Stimulated activated CD4-positive, alpha-beta T cell treated with anti-CD3 and anti-CD28 coated beads, Interleukin-12 subunit alpha, Interleukin-12 subunit beta, amount 100 ng/mL, for 4 hours (primary cell): ENCODE measurements at places on chromosomes 4 and X.

GRCh38 chr4:148814030-148814429, 371.8 kb upstream of the NR3C2 start:
- DNase-seq = no peak

- DNase-seq = no peak
These were observed 497.5 kb upstream of the IGFBP7 start for GRCh38 chr4:57607566-57608180.

DNA sequence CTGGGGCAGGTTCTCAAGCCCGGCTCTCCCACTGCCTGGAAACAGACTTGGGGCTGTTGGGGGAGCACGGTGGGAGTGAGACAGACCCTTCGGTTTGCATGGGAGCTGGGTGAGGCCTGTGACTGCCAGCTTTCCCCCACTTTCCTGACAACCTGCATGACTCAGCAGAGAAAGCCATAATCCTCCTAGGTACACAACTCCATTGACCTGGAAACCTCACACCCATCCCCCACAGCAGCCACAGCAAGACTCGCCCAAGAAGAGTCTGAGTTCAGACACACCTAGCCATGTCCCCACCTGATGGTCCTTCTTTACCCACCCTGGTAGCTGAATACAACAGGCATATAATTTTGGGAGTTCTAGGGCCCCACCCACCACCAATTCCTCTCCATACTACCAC, 57.6 kb upstream of the UBQLN2 start:
- DNase-seq = no peak

GRCh38 chrX:16606142-16606720, 43.7 kb upstream of the S100G start:
- DNase-seq = no peak

DNA sequence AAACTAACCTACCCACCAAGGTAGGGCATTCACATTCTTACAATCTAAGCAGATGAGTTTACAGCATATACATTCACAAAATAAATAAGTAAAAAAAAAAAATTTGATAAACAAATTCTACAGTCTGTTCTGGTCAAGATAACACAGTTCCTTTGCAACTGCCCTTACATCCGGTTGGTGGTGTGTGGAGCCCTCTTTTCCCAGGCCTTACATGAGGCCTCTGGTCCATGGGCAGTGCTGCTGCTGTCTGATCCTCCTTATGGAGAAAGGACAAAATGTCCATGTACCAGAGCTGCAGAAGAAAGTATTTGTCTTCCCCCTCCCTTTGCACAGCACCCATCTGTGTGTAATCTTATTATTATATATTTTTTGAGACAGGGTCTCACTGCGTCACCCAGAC, 2.2 kb upstream of the SEPTIN11 start:
- no peak for DNase-seq

GRCh38 chr4:139509727-139510410, 46.1 kb downstream of the SETD7 start:
- DNase-seq = no peak

DNA sequence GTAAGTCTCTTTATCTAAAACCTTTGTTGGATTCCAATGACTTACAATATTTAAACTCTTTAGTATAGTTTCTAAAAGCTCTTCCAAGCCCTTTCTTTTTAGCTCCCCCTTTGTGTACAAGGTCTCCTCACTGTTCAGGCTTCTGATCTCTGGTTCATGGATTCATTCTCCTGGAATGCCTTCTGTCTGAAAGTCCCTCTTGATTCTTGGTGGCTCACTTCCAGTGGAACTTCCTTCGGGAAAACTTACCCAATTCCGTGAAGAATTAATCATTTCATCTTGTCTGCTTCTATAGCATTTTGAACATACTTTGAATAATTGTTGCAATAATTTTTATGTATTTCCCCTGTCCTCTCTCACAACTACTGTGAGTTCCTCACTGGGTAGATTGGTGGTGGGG, 3.6 kb downstream of the ARHGAP24 start:
- DNase-seq = no peak

DNA sequence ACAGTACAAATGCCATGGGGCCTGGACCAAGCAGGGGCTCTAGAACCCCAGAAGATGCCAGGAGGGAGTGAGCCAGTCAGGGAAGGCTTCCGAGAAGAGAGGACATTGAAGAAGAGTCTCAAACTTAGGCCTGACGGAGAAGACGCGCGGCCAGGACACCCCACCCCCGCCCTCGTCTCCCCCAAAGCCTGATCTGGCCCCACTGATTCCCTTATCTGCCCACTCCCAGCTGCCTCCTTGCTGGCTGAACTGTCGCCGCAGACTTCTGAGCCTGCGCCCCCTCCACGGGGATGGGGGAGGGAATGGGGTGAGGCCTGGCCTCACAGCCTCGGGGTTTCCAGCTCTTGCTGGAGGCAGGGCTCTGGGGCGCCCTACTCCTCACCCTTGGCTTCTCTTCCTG, 3.6 kb upstream of the GATA1 start:
- DNase-seq = no peak

DNA sequence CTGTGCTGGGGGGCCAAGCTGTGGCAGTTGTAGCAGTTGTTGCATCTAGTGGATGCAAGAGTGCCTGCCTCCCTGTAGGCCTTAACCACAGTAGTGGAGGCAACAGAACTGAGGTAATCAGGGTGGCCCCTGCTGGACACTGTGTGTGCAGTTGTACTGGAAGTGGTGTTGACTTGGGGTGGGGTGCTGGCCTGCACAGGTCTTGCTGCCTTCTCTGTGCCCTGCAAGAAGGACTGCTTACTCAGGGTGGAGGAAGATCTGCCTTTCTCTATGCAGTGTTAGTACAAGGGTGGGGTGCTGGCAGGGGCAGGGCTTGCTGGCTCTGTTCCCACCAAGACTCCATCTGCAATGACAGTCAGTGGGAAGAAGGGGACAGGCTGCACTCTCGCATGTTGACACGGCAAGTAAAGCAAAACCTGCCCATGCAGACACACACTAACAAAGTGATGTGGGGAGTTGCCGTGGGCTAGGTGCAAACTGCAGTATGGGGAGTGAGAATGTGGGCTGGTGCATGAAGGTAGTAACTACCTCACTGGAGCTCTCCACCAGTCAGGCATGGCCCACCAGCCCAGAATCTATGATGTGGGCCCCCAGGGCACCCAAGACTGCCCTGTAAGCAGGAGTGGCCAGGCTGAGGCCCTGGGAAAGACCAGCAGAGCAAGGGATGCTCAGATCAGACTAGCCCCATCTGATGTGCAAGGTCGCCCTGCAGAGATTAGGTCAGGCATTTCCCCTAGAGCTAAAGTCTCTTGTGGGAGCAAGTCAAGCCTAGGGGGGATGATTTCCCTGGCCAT, 594.9 kb downstream of the TECRL start:
- no peak for DNase-seq

GRCh38 chr4:70651864-70652506, 14.3 kb downstream of the JCHAIN start:
- no peak for DNase-seq

GRCh38 chrX:38750551-38750950, 50.7 kb upstream of the MID1IP1 start:
- DNase-seq = no peak

DNA sequence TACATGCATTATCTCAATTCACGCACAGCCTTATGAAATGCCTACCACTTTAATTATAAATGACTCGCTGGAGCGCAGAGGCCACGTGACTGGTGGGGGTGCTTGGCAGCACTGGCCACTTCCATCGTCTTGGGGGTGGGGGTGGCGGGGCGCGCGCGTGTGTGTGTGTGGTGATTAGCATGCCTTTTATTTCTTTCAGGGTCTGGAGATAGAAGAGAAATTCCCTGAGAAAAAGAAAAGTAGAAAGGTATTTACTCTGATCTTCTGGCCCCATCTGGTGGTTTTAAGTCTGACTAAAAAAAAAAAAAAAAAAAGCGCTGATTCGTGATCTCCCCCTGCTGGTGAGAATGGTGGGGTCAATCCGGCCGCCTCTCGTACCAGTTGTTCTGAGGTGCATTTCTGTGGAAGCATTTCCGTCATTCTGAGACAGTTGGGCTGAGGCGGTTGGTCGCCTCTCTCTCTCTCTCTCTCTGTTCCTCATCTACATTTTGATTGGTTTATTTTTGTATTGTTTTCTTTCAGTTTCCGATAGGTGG, at the start of gene CCNB3:
Gene CCNB3 (plus strand): TSS at position 402 of the 536 bp plus-strand sequence. CDS start 80,399 bp downstream, outside the sequence.
- DNase-seq = peak; percentile 55

- no peak for DNase-seq
These were observed 95.7 kb downstream of the DCLK2 start for GRCh38 chr4:150173982-150174398.

DNA sequence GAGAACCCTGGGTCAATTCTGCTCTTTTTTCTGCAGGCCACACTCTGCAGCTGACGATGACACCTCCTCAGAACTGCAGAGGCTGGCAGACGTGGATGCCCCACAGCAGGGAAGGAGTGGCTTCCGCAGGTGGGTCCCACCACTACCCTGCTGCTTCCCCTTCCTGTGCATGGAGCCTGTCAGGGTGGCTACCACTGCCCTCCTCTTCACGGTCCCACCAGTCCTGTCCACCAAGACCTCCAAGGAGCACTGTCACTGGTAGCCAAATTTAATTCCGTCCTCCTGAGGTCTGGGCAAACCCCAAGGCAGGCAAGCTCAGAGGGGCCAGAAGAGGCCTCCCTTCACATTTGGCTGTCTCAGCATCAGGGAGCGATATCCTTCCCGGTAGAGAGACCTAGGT, 4.2 kb downstream of the CNGA2 start:
- no peak for DNase-seq

- DNase-seq = no peak
These were observed 16.0 kb upstream of the PAPSS1 start for GRCh38 chr4:107736037-107736436.

- no peak for DNase-seq
These were observed 15.0 kb downstream of the SCARB2 start for GRCh38 chr4:76198411-76199237.
